ENCODE measurements at places on chromosomes 11 and 22.

DNA sequence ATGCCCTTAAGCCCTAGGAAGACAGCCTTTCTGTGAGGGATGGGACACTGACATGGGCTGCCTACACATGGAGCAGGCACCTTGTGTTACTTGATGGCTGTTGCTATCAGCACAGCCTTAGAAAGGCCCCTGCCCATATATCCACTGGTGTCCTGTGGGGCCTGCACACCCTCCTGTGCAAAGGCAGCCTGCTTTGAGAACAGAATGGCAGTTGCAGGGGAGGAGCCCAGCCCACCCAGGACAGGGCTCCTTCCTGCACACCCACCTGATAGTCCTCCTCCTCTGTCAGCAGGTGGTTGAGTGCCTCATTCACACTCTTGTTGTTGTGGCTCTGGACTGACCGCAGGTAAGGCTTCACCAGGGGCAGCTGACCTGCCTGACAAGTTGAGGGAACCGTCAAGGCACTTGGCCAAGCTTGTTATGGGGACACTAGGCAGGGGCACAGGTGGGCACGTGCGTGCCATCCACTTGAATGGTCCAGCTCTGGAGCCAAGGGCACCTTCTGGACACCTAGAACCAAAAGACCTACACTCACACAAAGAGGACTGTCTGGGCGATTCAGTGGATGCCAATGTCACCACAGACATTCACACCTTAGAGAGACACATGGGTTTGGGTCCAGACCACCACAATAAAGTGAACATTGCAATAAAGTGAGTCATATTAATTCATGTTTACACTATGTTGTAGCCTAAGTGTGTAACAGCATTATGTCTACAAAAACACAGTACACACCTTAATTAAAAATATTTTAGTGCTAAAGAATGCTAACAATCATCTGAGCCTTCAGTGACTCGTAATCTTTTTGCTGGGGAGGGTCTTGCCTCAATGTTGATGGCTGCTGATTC is 9.4 kb upstream of the SLC25A1 start:
- no peak for DNase-seq

DNA sequence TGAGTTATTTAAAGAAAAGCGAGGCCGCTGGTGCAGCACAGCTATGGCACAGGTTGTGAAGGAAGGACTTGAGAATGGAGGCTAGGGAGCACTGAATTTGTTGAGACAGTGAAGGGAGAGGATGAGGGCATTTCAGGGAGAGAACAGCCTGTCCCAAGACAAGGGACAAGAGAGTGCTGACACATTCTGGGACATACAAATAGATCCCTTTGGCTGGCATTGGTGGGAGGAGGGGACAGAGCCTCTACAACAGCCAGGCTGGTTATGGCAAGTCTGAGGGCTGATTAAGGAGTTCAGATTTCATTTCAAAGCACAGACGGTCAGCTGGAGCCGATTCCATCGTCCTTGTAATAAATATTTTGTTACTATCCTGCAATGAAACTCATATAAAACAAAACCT is 1.7 kb upstream of the SLC29A2 start:
- DNase-seq = no peak

DNA sequence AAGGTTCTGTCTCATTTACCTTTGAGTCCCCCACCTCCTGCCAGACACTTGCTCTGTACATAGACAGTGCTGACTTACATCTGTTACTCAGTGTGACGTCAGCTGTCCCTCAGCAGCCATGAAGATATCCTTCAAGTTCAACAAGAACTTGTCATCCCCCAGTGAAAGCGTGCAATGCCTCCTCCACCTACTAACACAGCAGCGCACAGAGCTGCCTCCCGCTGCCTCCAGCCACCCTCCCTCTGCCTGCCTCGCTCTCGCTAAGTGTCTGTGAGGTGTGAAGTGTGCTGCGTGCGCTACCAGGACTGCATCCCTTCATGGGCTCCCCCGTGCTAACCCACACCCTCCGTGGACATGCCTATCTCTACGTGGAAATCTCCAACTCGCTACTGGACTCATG is 621.4 kb downstream of the BRD1 start:
- DNase-seq = no peak

GRCh38 chr11:105144887-105145286 is 5.3 kb upstream of the CARD18 start:
- DNase-seq = no peak

DNA sequence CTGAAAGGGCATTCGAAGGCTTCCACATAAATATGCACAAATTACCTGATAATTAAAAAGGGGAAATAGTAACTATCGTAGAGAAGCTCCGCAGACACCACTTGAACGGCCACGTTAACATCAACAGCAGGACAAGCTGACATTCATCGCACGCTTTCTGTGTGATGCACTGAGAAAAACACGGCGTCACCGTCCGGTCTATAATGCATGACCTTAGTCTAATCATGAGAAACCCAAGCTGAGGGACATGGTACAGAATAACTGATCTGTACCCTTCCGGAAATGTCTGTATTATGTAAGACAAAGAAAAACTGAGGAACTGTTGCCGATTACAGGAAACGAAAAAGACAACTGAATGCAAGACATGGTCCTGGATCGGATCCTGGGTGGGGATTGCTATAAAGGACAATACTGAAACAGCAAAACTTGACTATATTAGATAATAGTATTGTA is 678 bp upstream of the RANGAP1 start:
- peak; percentile 21 for DNase-seq

- no peak for DNase-seq
Measured at GRCh38 chr11:92838759-92839310, 130.6 kb upstream of the MTNR1B start.

GRCh38 chr22:48104766-48105165 is 1342.3 kb downstream of the TBC1D22A start:
- DNase-seq = no peak

- no peak for DNase-seq
Measured at GRCh38 chr11:10657308-10658271, 36.0 kb downstream of the IRAG1 start.

- no peak for DNase-seq
Measured at GRCh38 chr11:96607864-96608558, 218.2 kb downstream of the JRKL start.

DNA sequence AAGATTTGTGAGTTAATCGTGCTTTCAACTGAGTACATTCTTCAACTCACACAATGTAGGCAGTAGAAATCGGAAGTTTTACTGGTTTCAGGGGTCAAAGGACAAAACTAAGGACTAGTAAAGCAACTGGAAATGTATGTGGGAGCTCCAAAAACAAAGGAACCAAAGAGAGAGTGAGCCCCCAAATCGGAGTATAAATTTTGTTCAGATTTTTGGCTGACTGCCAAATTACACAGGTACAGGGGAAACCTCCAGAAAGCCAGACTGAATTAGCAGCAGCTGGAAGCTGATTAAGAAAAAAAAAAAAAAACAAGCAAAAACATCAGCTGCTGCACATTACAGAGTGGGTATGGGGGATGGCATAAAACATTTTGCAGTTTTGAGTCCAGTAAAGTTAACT is 75.2 kb upstream of the GNAZ start:
- no peak for DNase-seq

- DNase-seq = no peak
Measured at GRCh38 chr11:120517801-120518291, 6.3 kb downstream of the GRIK4 start.

DNA sequence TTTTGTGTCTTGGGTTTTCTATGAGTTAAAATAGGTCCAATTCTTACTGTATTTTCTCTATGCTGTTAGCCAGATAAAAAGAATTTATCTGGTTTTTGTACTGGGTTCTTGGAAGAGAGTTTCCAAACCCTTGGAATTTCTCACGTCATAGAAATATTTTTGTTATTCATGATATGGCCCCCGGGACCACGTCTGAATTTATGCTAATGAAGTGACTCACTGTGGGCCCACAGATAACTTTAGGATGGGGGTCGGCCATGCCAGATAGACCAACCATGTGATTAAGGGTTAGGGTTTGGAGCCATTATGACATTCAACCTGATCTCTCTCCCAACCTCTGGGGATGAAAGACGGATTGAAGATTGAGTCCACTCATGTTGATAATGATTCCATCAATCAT is 35.6 kb upstream of the DDI1 start:
- DNase-seq = no peak

- no peak for DNase-seq
Measured at GRCh38 chr22:34038801-34039555, 118.7 kb upstream of the LARGE1 start.

Data from activated T-helper 1 cell treated with Interleukin-2 at 50 U/mL for 16 hours (primary cell).